ENCODE measurements at places on chromosomes 5 and 9.

DNA sequence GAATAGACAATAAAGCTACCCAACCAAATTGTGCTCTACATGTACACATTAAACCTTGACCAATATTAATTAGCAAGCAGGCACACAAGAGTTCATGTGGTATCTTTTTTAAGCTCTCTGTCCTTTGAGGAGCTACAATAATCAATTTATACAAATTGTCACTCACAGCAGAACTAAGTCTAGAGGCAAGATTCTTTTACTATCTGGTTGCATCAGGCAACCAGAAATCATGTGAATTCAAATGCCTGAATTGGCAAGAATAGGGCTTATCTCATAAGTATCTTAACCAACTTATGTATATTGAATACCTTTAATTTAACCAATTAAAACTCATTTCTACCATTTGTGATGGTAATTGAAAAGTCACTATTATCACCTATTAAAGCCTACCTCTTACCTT is 145.5 kb upstream of the HAPLN1 start:
- no peak for DNase-seq

- no peak for DNase-seq
Observed at GRCh38 chr9:128479262-128479661, 23.5 kb downstream of the ODF2 start.

- DNase-seq, result no peak
Observed at GRCh38 chr5:156655732-156656131, 194.4 kb upstream of the PPP1R2B start.

- no peak for DNase-seq
Observed at GRCh38 chr5:88830567-88830966, 52.4 kb downstream of the MEF2C start.

DNA sequence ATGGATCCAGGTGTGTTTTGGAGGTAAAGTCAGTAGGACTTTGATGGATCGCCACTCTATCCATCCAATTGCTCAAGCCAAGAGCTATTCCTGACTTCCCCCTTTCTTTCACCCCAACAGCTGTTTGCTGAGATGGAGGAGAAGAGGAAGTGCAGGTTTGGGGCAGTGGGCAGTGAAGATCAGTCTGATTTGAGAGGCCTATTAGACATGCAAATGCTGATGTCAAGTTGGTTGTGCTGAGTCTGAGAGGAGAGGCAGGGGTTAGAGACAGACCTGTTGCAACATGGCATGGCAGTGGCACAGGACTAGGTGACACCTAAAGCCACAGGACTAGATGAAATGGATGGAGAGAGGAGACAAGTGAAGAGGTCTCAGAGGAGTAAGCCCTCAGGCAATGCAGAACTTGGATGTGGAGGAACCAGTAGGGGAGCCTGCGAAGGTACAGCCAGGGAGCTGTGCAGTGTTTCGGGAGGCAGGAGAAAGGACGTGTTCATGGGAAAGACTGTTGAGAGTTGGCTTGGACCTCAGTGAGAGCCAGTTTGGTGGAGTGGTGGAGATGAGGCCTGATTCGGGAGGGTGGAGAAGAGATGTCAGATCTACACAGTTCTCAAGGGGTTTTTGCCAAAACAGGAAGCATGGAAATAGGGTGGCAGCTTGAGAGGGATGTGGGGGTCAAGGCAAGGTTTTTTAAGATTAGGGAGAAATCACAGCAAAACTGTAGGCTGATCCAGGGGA is 175.0 kb downstream of the MACROH2A1 start:
- DNase-seq, result peak; percentile 13

All from CD4-positive, alpha-beta T cell treated with Interleukin-4 for 1 hour (primary cell).